Stimulated activated CD8-positive, alpha-beta memory T cell treated with anti-CD3 and anti-CD28 coated beads, Interleukin-15, amount 100 ng/mL, for 48 hours (primary cell): ENCODE measurements at places on chromosomes 1 and 21.

DNA sequence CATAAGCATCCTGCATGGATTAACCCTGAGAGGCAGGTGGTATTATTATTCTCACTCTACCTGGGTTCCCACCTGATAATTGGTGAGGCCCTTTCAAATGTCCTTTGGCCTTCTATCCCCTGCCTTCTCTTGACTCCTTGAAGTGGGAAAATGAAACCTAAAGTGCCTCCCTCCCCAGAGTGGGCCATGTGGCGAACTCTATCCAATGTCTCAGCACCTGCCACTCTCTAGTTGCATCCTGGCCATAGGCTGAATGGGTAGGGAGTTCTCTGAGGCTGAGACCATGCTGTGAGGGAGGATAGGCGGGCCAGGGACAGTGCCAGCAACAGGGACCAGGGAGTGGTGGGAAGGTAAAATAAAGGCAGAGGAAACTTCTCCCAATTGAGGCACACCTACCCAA lies 35.3 kb downstream of the ELF3 start:
- no peak for DNase-seq

DNA sequence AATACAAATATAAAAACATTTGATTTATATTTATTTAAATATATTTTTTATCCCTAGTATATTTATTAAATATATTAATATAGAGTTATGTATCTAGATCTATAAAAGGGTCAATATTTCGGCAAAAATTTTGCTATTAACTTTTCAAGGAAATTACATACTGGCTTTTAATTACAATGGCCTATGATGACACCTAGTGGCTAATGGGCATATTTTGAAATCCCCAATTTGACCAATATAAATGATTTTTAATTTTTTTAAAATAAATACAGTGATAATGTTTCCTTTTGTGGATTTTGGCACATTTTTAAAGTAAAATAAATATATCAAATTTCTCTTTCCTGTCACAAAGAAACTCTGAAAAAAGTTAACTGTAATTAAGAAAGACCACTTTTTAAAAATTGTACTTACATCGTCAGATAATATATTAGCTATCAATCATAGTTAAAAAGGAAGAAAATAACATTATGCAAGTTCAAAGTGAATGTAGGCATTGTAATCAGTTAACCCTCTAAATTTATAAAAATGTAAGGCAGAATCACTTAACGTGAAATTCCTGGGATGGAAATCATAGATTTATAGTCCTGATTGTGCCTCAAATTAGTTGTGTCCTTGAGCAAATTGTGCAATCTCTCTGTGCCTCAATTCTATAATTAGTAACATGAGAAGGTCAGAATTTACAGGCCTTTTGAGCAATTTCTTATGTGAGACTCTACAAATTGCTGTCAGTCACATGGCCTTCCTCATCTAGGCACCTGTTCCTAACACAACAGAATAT lies 25.6 kb upstream of the RGS13 start:
- no peak for DNase-seq

DNA sequence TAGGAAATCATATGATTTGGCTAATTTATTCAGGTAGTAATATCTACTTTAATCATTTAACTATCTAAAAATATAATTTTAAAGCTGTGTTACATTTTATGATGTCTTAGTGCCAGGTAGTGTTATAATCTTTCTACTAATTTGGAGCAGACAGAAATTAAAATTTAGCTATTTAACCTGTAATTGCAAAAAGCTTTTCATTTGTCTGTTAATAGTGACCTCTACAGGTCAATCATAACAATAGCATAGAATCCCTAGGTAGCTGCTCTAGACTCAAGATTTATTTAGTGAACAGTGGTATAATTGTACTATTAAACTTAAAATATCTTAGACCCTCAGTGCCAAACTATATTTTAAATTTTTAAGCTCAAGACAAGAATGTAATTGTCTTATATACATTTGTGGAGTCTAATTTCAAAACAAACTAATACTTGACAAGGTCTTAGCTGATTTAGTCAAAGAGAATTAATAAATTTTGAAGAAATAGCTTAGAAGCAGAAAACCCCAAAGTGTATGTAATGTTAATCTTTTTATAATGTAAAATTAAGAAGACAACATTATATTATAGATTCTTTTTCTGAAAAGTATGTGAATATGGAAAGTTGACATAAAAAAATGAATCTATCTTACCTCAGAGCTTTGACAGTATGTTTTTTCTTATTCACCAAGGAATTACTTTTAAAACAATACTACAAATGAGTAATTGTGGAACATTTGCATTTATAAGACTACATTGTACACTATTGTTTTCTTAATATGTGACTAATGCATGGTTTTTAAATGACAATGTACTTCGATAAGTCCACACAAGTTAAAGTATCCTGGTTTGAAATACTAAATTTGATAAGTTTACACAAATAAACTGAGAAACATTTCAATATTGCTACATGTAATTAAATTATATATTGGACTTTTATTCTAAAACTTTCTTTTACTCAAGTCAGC lies 64.1 kb upstream of the RNPC3 start:
- no peak for DNase-seq

GRCh38 chr1:184455786-184456185 lies 69.0 kb downstream of the C1orf21 start:
- DNase-seq, result no peak

GRCh38 chr1:153631047-153632022 lies 2.5 kb upstream of the CHTOP start:
- DNase-seq, result no peak

- no peak for DNase-seq
Measured at GRCh38 chr1:245578308-245578707, 423.5 kb downstream of the KIF26B start.

DNA sequence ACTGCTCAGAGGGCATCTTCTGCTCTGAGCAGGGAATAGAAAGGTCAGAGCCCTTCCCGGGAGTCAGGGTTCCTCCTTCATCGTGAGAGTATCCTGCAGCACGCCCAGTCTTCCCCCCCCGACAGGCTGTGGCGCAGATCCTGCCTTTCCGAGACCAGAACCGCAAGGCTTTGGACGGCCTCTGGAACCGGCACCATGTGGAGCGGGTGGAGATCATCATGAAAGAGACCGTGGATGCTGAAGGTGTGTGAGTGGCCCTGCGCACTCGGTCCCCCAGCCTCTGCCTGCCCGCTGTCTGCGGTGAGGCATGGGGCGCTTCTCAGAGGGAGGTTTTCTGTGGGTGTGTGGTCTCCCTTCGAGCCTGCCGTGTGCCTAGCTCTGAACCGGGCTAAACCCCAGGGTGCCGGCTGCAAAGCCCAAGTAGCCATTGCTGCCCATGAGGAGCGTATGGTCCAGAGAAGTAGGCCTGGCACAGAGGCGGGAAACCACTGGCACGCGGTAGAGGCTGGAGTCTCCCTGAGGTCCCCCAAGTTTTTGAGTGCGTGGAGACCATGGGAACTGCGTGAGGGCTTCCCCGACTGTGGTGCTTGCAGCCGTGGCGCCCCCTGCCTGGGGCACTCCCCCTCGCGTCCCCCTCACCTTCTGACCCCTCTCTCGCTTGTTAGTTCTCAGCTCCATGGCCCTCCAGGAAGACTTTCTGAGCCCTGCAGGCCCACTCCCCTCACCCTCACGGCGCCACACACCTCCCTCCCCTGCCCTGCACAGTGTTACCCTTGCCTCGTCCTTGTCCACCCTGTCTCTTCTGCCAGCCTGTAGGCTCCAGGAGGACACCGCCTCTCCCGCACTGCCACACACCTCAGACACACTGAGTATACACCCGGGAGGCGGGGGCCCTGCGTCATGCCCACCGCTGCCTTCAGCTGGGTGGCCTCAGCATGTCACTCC lies 12.5 kb downstream of the H6PD start:
- DNase-seq, result no peak

GRCh38 chr21:16169102-16169511 lies 439.3 kb downstream of the USP25 start:
- DNase-seq, result no peak

DNA sequence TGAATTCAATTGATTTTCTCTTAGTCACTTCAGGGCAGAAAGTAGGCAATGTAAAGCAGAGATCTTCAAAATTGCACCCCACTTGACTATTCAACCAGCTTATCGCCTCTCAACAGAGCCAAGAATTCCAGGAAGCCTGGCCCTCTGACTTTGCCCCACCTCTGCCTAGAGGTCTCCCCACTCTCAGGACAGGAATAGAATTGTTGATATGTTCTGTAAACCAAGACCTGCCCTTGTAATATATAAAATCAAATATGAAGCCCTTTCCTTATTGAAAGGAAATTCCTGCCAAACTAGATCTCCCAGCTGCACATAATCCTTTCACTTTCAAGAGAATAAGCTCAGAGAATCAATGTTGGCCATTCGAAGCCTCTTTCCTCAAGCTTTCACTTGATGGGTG lies 116.1 kb upstream of the DPT start:
- no peak for DNase-seq

DNA sequence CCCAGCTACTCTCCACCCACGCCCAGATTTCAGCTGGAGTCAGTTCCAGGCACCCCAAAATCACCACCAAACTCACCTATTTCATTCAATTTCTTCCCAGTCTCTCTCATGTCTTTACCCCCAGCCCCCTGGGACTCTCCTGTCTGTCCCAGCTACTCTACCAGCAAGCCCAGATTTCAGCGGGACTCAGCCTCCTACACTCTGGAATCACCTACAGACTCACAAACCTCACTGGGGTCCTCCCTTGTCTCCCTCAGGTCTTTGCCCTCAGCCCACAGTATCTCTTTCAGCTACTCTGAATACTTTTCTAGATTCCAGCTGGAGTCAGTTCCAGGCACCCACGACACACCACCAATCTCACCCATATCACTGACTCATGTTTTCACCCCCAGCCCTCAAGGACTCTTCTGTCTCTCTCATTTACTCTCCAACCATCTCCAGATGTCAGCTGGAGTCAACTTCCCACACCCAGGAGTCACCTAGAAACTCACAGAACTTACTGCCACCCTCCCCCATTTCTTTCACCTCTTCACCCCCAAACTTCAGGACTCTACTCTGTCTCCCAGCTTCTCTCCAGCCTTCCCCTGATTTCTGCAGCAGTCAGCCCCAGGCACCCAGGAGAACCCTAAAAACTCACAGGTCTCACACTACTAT lies 1529.3 kb upstream of the TPTE start:
- DNase-seq, result no peak

- DNase-seq, result no peak
Measured at GRCh38 chr1:99768524-99769245, 2.2 kb upstream of the FRRS1 start.

DNA sequence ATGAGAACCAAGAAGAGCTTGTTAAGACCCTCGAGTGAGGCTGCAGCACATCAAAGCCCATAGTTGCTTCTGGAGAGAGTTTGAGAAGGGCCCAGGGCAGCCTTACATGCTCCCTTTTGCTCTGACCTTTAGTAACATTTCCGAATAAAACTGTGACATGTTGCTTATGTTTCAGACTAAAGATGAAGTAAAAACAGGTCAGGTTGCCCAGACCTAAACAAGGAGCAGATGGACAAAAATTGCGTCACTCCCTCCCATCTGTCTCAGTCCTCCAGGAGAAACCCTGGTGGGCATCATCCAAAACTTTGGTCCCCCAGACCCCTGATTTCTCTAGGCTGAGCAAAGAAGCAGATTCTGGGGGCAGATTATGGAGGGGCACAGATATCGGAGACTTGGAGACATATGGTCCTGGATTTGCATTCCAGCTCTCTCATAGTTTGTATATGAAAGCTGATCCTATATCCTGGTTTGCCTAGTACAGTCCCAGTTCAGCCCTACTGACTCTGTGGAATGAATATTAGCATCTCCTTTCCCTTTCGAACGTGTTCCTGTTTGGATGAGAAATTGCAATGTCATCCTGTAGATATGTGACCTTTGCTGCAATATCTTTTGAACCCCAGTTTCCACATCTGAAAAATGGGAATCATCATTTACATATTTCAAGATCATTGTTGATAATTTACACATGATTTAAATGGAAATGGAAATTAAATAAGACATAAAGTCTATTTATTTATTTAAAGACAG lies 304.9 kb upstream of the USP24 start:
- DNase-seq, result no peak

GRCh38 chr1:200610846-200611245 lies 9.7 kb downstream of the KIF14 start:
- DNase-seq, result no peak

GRCh38 chr1:162070094-162070748 lies 730 bp downstream of the NOS1AP start:
- DNase-seq, result no peak

DNA sequence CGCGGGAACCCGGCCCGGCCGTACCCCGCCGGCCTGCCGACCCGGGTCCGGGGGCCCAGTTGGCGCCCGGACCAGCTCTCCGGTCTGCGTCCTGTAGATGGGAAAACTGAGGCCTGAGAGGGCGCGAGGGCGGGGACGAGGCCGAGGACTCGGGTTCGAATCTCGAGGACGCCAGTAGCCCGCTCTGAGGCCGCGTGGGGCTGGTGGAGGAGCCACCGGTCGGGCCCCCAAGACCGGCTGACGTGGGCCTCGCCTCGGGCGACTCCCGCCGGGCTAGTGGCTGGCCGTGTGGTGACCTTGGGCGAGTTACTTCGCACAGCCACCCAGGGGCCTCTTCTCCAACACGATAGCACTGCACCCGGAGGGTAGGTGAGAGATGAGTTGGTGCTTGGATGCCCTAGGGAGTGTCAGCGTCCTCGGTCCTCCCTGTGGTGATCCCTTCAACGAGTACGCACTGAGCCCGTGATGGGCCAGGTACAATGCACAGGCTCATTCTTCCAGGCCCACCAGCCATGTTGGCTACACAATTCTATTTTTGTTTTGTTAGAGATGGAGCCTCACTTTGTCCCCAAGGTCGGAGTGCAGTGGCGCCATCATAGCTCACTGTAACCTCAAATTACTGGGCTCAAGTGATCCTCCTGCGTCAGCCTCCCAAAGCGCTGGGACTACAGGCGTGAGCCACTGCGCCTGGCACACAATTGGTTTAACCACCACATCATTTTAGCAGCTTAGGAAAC lies 404 bp upstream of the SCMH1 start:
- DNase-seq, result peak; percentile 1

DNA sequence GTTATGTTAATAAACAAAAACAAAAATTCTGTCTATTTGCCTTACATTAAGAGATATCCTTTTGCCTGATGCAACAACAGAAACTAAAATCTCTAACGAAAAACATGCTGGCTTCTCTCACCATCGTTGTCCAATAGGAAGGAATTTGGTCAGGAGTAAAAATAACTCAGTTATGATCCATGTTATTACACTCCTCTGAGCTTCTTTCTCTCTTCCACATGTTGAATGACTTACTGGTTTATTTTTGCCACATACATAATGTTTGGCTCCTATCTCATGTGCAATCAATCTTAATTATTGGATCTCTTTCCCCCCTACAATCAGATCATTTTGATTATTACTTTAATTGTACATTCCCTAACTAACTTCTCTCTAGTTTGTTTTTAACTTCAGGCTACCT lies 688.4 kb downstream of the USP25 start:
- no peak for DNase-seq

- DNase-seq, result no peak
Measured at GRCh38 chr1:247429496-247429895, 13.5 kb downstream of the NLRP3 start.
